ENCODE measurements at places on chromosomes 7 and 10. TPM values are rescaled to one million over a fixed set of nuclear protein-coding genes. Genes with fewer than 3 reads are reported as not detected.
A peak's percentile ranks its signal among the peaks of the same experiment; 100 is the strongest.

DNA sequence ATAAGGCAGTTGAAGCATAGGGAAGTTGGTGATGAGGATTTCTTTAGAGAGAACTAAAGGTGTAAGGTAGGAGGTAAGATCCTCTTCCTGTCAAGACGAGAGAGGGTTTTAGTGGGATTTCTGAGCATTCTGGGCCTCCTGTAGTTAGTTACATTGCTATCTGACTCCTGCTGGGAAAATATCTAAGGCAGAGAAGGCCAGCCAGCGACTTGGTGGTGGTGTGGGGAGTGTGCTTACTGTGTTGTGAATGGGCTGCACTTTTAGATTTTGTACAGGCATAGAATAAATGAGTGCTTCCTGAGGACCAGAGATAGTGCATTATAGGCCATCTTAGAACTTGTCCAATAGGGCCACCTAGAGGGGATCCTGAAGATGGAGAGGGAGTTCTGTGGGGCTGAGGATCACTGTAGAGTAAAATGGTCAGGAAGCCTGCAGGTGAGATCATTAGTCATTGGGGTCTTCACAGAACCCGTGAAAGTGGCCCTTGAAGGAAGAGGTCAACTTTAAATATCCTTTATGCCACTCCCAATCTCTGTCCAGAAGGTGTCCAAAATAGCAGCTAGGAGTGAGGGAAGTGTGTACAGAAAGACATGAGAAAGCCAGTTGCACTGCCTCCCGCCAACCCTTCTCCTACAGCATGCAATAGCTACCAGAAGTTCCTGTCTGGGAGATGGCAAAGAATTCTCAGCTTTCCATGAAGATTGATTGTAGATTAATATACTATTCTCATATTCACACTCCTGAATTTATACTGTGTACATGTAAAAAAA lies 266.6 kb downstream of the POLR1F start:
- no peak for DNase-seq

DNA sequence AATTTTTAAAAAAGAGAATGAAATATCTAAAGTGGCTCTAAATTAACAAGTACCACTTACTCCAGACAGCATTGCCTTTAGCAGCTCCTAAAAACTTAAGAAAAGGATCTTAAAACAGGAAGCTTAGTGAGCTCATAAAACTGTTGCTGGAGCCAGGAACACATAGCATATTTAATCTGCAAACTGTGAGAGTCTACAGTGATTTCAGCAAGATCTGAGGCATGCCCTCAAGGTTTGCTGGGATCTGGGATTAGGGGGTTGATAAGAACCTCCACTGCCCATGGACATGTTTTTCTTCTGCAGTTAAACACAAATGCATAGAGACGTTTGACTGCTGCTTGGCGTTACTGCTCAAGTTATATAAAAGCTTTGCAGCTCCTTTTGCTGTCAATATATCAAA lies 3.8 kb downstream of the GLI3 start:
- DNase-seq = no peak

- DNase-seq = no peak
Measured at GRCh38 chr10:55400075-55400849, 599.2 kb upstream of the PCDH15 start.

GRCh38 chr7:28853834-28854749 lies 104.0 kb downstream of the TRIL start:
- DNase-seq = peak; percentile 64

DNA sequence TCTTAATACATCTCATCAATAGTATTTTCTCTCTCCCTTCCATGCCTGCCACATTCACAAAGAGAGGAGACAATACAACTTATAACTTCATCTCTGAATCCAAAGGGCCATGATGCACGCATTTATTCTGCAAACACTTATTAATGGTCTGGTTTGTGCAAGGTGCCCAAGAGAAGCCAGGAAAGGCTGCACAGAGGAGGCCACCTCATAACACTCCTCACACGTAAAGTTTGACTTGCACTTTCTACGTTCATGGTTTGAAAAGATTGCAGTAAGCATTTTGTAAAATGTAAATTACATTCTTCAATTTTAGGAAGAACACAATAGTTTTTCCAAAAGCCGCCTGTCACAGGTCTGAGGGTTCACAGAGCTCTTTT lies 1.2 kb upstream of the PALS2 start:
- DNase-seq = no peak

- DNase-seq = no peak
Measured at GRCh38 chr7:76337147-76337546, 21.6 kb downstream of the YWHAG start.

Gene GRIFIN
- not detected for polyA plus RNA-seq

Gene AKR1D1
- 0.17 TPM for polyA plus RNA-seq

Gene ZNF727
- polyA plus RNA-seq = not detected
